ENCODE measurements at places on chromosomes 4 and X.

- H3K4me3 ChIP-seq: no peak overlapping the region
- DNase-seq: no peak
- H3K36me3 ChIP-seq: no peaks in the 10 kb centered on the region
- H3K27me3 ChIP-seq: no peaks in the 10 kb centered on the region
Observed at GRCh38 chrX:120264341-120264740, 13.7 kb downstream of the ZBTB33 start.

DNA sequence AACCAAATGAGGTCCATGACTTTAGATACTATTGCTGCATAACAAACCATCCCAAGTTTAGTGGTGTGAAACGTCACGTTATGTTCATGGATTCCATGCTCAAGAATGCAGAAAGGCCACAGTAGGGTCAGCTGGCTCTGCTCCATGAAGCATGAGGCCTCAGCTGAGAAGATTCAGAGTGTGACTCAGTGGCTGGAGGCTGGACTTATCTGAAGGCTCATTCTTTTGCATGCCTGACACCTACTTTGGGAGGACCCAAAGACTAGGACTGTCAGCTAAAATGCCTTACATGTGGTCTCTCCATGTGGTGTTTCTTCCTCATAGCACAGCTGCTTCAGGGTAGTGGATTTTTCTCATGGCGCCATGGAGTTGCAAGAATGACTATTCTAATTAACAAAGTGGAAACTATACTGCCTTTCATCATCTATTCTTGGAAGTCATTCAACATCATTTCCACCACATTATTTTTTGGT lies 11.5 kb upstream of the CCDC149 start:
- DNase-seq: no peak
- no peak overlapping the region for H3K4me3 ChIP-seq
- no peaks in the 10 kb centered on the region for H3K36me3 ChIP-seq
- H3K27me3 ChIP-seq: no peaks in the 10 kb centered on the region
- no peak overlapping the region for H3K27ac ChIP-seq
- H3K4me1 ChIP-seq: no peaks in the 10 kb centered on the region

GRCh38 chr4:124863040-124863545 lies 150.6 kb upstream of the ANKRD50 start:
- H3K4me3 ChIP-seq: no peak overlapping the region
- H3K4me1 ChIP-seq: no peaks in the 10 kb centered on the region
- no peak for DNase-seq
- H3K27ac ChIP-seq: no peak overlapping the region
- no peaks in the 10 kb centered on the region for H3K27me3 ChIP-seq

DNA sequence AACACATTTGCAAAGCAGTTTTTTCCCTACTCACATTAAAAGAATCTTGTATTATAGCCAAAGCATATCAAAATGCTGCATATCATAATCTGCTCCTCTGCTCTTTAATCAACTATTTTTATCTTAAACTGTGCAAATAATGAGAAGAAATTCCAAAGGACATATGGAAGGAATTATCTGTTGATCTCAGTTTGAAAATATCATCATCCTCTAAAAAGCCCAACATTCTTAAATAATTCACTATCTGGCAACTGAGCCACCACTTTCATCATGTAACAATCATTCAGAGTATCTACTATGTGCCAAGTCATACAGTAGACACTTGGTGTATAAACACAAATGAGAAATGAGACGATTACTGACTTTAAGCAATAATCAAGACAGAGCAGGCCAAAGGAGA lies 63.0 kb downstream of the PRSS12 start:
- H3K27ac ChIP-seq: no peak overlapping the region
- no peaks in the 10 kb centered on the region for H3K27me3 ChIP-seq
- no peak overlapping the region for H3K4me3 ChIP-seq
- DNase-seq: no peak

GRCh38 chrX:14819769-14820168 lies 53.1 kb downstream of the FANCB start:
- H3K27me3 ChIP-seq: no peaks in the 10 kb centered on the region
- H3K4me3 ChIP-seq: no peak overlapping the region
- H3K4me1 ChIP-seq: no peaks in the 10 kb centered on the region

DNA sequence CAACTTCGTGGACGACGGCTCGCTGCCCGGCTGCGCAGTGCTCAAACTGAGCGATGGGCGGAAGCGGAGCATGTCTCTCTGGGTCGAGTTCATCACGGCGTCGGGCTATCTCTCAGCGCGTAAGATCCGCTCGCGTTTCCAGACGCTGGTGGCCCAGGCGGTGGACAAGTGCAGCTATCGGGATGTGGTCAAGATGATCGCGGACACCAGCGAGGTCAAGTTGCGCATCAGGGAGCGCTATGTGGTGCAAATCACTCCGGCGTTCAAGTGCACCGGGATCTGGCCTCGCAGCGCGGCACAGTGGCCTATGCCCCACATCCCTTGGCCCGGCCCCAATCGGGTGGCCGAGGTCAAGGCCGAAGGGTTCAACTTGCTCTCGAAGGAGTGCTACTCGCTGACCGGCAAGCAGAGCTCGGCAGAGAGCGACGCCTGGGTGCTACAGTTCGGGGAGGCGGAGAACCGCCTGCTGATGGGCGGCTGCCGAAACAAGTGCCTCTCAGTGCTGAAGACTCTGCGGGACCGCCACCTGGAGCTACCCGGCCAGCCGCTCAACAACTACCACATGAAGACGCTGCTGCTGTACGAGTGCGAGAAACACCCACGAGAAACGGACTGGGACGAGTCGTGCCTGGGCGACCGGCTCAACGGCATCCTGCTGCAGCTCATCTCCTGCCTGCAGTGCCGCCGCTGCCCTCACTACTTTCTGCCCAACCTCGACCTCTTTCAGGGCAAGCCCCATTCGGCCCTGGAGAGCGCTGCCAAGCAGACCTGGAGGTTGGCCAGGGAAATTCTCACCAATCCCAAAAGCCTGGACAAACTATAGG lies 1.5 kb downstream of the MAB21L2 start:
- H3K4me3 ChIP-seq: peak overlapping the region; percentile 26
- H3K27ac ChIP-seq: no peak overlapping the region
- H3K36me3 ChIP-seq: no peaks in the 10 kb centered on the region
- DNase-seq: no peak
- H3K27me3 ChIP-seq: no peaks in the 10 kb centered on the region

GRCh38 chrX:118250445-118250844 lies 95.5 kb upstream of the WDR44 start:
- H3K27ac ChIP-seq: no peak overlapping the region
- no peaks in the 10 kb centered on the region for H3K4me1 ChIP-seq
- no peak for DNase-seq
- no peaks in the 10 kb centered on the region for H3K27me3 ChIP-seq
- H3K36me3 ChIP-seq: no peaks in the 10 kb centered on the region
- H3K4me3 ChIP-seq: no peak overlapping the region

DNA sequence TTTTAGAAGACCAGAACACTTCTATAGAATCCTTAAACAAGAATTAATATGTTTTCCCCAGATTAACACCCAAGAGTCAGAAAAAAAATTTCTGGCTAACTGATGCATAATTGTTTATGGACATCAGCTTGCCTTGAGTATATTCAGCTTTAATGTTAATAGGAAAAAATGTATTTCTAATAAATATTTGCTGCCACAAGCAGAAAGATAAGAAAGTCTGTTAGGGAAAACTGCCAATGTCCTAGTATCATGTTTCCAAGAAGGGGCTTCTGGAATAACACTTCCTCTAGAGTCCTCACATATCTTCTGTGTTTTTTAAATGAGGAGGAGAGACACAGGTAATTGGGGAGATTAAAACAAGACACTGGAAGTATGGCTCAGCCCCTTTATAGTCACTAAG lies 202.1 kb upstream of the TET2 start:
- no peak overlapping the region for H3K4me3 ChIP-seq
- no peak for DNase-seq
- H3K27ac ChIP-seq: no peak overlapping the region
- no peaks in the 10 kb centered on the region for H3K4me1 ChIP-seq
- H3K27me3 ChIP-seq: no peaks in the 10 kb centered on the region

- no peaks in the 10 kb centered on the region for H3K27me3 ChIP-seq
- no peak for DNase-seq
- H3K4me1 ChIP-seq: no peaks in the 10 kb centered on the region
- H3K36me3 ChIP-seq: no peaks in the 10 kb centered on the region
Observed at GRCh38 chr4:80875642-80876041, 154.9 kb upstream of the BMP3 start.

GRCh38 chrX:79089896-79090584 lies 54.4 kb upstream of the GPR174 start:
- no peak for DNase-seq
- H3K4me1 ChIP-seq: no peaks in the 10 kb centered on the region
- H3K4me3 ChIP-seq: no peak overlapping the region

- H3K27me3 ChIP-seq: no peaks in the 10 kb centered on the region
- H3K36me3 ChIP-seq: no peaks in the 10 kb centered on the region
Observed at GRCh38 chr4:124953486-124953885, 241.0 kb upstream of the ANKRD50 start.

DNA sequence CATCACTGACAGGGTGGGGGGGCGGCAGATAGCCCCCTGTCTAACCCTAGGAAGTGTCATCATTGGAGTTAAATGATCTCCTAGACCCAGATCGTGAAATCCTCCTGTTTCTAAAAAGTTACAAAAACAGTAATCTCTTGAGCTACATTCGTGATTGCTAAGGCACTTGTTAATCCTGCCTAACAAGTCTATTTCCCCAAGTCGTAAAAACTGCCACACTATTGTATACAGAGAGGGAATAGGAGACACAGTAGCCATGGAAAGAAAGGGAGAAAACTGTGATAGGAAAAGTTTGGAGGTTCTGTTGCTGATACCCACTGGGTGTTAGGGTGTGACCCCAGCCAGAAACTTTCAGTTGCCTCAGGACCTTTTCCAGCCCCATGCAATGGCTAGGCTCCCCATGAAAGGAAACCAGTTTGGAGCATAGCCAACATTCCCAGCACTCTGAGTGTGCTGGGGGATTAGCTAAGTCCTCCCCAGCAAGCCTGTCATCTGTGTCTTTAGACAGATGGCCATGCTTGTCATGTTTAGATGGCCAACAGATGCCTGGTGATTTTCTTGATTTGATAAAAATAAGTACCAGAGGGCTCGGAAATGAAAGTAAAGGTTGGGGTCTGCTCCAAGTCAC lies 63.3 kb upstream of the ANXA10 start:
- H3K27me3 ChIP-seq: no peaks in the 10 kb centered on the region
- H3K36me3 ChIP-seq: no peaks in the 10 kb centered on the region
- no peak overlapping the region for H3K4me3 ChIP-seq
- H3K4me1 ChIP-seq: no peaks in the 10 kb centered on the region
- no peak for DNase-seq

GRCh38 chrX:104253567-104254441 lies 929 bp downstream of the ESX1 start:
- DNase-seq: no peak
- no peaks in the 10 kb centered on the region for H3K36me3 ChIP-seq
- H3K4me3 ChIP-seq: no peak overlapping the region
- no peaks in the 10 kb centered on the region for H3K4me1 ChIP-seq
- peaks cover 12% of the 10 kb centered on the region for H3K27me3 ChIP-seq

- H3K4me1 ChIP-seq: no peaks in the 10 kb centered on the region
- DNase-seq: no peak
- H3K36me3 ChIP-seq: no peaks in the 10 kb centered on the region
- no peaks in the 10 kb centered on the region for H3K27me3 ChIP-seq
Observed at GRCh38 chr4:79598801-79599200, 190.8 kb upstream of the GK2 start.

DNA sequence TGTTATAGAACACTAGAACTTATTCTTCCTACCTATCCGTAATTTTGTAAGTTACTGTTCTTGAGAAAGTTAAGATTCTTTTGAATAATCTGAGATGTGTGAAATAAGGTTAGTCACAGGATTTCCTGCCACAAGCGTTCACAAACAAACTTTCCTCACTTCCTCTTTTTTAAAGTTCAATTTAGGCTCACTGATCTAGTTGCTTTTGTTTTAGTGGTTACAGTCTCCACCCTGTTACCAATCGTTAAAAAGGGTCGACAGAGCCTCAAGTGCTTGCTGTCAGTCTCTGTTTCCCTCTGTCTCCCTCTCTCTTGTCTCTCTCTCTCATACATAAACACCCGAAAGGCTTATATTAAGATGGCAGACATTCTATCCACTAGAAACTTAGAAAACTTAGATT lies 35.9 kb upstream of the STK26 start:
- DNase-seq: no peak
- no peaks in the 10 kb centered on the region for H3K4me1 ChIP-seq
- H3K36me3 ChIP-seq: no peaks in the 10 kb centered on the region
- peak overlapping the region; percentile 11 for H3K27ac ChIP-seq
- H3K27me3 ChIP-seq: no peaks in the 10 kb centered on the region

- no peak for DNase-seq
- no peaks in the 10 kb centered on the region for H3K4me1 ChIP-seq
- no peak overlapping the region for H3K27ac ChIP-seq
- H3K4me3 ChIP-seq: no peak overlapping the region
Observed at GRCh38 chrX:134634691-134635090, 23.6 kb downstream of the PLAC1 start.

- no peaks in the 10 kb centered on the region for H3K4me1 ChIP-seq
- no peak overlapping the region for H3K4me3 ChIP-seq
- no peak overlapping the region for H3K27ac ChIP-seq
Observed at GRCh38 chr4:109332926-109333464, 30.5 kb upstream of the COL25A1 start.

DNA sequence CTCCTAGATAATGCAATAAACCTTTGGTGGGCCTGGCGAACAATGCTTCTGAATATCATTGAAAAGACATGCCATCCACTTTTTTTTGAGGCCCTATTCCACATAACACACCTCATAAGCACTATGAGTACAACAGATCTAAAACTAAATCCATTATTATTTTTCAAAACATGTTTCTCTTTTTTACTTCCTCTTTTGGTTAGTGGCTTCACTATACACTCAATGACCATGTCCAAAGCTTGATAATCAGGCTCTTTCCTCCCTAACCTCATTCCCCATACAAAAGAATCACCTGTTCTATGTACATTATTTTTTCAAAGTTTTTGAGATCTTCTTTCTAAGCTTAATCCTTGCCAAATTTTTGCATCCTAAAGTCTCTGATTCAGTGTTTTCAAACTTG lies 20.4 kb upstream of the NPY2R start:
- H3K4me3 ChIP-seq: no peak overlapping the region
- no peaks in the 10 kb centered on the region for H3K4me1 ChIP-seq
- H3K27me3 ChIP-seq: no peaks in the 10 kb centered on the region
- no peak for DNase-seq
- no peaks in the 10 kb centered on the region for H3K36me3 ChIP-seq
- H3K27ac ChIP-seq: no peak overlapping the region

GRCh38 chrX:119398974-119399771 lies at the start of gene SLC25A43:
TSS of gene SLC25A43 (plus strand) at chrX:119399336. CDS start at chrX:119399404, 68 bp downstream.
- peaks cover 3% of the 10 kb centered on the region for H3K4me1 ChIP-seq
- peak within 1 kb of the TSS; percentile 60 for H3K4me3 ChIP-seq
- DNase-seq: peak; percentile 78
- H3K36me3 ChIP-seq: no peaks in the 10 kb centered on the region
